Activated CD4-positive, alpha-beta T cell treated with anti-CD3 and anti-CD28 coated beads for 1 hour (primary cell): ENCODE measurements at places on chromosomes 2 and 18.

DNA sequence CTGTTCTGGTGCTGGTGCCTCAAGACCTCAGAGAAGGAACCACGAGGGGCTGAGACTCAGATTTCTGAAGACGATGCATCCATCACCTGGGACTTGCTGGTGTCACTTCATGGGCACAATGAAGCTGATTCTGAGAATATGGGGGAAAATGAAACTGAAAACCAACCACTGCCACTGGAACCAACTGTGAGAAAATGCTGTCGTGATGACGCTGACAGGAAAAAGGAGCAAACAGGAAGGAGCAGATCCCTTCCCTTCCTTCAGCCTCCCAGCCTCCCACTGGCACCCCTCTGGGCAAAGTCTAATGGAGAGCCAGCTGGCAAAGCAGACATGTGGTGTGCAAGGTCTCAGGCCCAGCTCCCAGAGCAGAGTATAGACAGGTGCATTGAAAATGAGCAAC, 109.7 kb downstream of the FOXI3 start:
- no peak for DNase-seq

GRCh38 chr2:196380098-196380497, 208.7 kb upstream of the STK17B start:
- no peak for DNase-seq

GRCh38 chr18:58845928-58846724, 18.6 kb upstream of the ZNF532 start:
- DNase-seq: no peak

GRCh38 chr2:167689444-167689843, 558.0 kb downstream of the STK39 start:
- no peak for DNase-seq

DNA sequence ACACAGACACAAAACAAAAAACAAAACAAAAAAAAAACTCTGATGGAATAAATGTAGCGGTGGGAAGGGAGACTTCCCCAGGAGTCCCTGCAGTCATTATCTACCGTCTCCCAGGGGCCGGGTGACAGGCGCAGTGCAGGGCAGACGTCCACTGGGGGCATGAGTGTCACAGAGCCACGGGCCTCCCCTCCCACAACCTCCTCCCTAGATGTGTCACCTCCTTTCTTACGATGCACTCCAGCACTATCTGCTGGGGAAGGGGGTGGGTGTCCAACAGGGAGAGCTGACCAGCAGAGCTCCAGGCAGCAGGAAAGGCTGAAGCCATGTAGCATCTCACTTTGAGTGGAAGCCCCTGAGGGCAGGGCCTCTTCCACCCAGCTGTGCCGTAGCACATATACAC, 84.5 kb downstream of the LONRF2 start:
- no peak for DNase-seq
